ENCODE measurements at places on chromosomes 4 and X.

DNA sequence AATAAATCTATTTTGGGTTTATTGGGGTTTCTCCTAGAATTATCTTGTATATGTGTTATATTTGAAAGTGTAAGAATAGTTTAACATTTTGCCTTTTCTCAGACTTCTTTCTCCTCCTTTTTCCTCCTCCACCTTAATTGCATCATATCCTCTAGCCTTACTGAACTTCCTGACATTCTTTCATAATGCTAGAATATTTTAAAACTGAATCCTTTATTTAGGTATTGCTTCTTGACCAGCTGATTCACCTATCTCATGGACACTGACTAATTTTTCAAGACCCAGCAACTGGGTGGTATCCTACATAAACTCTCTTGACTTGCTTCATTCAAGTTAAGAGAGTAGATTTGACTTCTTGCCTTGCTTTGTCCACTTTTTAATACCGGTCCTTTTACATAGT is 1508.9 kb downstream of the STIM2 start:
- no peak for DNase-seq

DNA sequence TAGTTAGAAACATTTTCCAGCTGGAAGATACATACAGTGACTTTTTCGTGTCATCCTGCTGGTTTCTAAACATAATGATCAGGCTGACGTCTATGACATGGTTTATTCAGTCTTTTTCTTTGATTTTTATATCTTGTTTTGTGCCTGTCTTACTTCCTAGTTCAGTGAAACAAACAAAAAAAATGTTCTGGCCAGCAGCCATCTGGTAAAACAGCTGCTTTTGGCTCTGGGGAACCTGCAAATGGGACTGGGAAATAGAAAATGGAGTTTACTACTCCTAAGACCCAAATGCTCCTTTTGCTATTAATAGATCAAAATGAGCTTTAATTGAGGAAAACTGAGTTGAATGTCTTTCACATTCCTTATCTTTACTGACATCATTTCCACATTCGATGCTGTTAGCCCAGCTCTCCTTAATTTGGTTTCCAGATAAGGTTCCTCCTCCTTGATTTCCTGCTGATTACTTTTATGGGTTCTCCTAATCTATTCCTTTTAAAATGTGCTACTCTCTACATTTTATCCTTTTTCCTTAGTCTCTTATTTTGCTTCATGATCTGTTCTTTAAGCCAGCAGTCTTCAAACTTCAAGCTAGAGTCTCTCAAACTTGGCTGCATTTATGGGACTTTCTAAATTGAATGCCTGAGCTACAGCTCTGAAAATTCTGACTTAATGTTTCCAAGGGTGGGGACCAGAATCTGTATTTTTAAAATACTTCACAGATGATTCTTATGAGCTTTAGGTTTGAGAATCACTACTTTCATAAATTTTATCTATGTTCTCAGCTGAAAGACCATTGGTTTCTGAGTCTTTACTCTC is 499.5 kb downstream of the ANKRD50 start:
- DNase-seq, result no peak

DNA sequence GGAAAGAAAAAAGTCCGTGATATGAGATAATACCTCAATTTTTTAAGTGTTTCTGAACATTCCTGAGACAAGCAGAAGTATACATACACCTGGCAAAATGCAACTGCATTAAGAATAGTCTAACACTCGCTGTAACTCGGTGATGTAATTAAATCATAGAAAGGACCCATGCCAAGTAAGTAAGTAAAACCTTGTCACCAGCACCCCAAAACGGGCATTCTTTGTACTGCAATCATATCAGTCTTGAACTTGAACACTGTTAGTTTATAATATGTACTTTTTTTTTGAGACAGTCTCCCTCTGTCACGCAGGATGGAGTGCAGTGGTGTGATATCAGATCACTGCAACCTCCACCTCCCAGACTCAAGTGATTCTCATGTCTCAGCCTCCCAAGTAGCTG is 47.4 kb downstream of the SMIM14 start:
- DNase-seq, result no peak

GRCh38 chrX:124592744-124593143 is 246.4 kb downstream of the SH2D1A start:
- no peak for DNase-seq

DNA sequence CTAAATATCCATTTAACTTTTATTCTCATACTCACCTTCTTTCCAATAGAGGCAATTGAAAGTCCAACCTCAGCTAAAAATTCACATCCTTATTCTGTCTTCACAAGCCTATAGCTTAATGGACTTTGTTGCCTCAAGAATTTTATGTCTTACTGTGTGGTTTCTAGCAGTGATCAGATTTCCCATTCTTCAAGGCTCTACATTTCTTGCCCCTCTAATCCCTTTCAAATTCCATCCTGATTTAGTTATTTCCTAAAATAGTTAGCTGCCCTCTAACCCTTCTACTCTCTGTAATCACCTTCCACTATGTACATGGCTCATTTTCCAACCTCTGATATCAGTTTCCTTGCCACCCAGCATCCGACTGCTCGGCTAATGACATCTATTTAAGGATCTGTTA is 204.1 kb upstream of the CENPE start:
- DNase-seq, result no peak

DNA sequence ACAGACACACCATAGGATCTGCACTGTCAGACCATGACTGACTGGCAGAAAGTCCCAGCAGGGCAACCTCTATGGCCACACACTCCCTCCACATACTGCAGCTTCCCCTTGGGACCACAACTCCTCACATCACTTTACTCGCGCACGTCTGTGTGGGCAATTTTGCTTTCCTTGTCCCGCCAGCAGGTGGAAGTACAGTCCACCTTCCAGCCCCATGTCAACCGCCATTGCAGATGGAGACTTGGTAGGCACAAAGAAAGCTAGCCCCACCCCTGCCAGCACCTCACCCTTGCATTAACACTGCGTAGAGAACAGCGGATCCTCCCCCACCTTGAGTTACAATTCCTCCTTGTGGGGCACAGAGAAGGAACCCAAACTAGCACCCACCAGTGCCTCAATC is 74.4 kb upstream of the NAP1L2 start:
- no peak for DNase-seq

DNA sequence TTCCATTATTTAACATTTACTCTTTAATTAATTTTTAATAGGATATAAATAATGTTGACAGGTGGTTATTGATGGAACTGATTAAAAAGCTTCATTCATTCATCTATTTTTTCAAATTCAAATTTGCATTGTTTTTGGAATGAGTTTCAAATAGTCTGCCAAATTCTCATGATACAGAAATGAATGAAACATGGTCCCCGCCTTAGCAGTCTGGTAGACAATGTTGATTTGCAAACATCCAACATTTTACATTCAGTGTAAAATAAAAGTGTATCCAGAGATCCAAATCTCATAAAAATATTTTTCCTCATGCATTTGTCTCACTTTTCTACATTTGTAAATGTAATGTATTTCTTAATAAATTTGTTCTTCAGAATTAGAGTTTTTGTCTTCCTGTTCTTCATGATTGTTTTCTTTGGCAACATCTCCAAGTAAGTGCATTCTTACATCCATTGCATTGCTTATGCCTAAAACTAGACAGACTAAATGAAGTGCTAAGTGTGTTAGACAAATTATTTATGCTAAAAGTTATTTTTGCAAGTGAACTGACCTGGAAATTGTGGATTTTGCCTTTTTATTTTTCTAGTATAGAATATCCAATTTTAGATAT is 142.3 kb downstream of the PCDH18 start:
- no peak for DNase-seq

DNA sequence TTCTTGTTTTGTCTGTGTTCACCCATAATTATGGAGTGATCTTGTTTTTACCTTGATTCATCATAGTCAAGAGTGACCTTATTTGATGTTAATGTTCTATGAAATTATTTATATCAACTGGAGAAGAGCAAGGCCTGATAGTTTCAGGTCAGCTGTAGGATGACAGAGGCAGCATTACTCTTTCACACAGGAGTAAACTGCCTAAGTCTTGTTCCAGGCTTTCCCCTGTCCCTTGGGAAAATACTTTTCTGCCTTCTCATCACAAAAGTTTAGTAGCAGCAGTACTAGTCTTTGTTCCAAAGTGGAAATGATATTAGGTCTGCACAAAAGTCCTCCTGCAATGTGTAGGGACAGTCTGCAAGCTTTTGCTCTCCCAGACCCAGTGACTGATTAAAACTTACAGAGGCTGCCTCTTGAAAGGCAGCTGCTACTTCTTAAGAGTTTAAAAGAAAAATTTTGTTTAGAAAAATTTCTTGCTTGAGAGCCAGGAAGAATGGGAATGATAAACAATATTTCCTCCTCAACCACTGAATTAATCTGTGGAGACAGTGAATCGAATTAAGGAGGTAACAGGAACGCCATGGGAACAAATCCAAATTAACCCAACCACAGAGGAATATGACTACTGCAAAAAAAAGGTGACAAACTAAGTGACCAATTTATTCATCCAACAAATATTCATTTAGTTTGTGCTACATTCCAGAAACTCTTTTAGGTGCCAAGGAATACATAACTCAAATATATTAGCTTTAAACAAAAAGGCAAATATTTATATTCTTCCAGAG is 991.4 kb upstream of the PABPC4L start:
- DNase-seq, result no peak

DNA sequence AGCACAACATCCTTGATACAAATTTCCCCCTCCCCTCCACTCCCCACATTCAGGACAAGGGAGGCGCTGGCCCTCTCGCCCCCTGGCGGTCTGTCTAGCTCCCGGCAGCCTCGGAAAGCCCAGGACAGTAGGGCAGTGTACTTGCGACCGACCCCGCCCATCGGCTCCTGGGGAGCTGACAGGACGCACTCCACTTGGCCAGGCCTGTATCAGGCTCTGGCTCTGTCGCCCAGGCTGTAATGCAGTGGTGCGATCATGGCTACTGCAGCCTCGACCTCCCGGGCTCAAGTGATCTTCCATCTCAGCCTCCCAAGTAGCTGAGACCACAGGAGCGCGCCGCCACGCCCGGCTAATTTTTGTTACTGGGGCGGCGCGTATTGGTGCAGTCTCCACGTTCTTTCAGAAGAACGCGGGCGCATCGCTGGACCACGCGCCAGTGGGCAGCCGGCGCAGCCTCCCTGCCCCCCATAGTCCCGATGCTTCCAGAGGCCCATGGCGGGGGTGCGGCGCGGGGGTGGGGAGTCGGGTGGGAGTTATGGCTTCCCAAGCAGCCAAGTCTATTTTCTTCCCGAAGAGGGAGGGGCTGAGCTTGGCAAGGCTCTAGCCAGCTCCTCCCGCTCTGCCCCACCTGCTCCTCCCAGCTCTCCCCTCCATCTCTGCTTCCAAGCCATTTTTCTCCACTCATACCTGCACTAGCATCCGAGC is 7.8 kb upstream of the AKAP14 start:
- DNase-seq, result peak; percentile 79

- no peak for DNase-seq
Measured at GRCh38 chrX:8711401-8711800, 20.5 kb downstream of the ANOS1 start.

DNA sequence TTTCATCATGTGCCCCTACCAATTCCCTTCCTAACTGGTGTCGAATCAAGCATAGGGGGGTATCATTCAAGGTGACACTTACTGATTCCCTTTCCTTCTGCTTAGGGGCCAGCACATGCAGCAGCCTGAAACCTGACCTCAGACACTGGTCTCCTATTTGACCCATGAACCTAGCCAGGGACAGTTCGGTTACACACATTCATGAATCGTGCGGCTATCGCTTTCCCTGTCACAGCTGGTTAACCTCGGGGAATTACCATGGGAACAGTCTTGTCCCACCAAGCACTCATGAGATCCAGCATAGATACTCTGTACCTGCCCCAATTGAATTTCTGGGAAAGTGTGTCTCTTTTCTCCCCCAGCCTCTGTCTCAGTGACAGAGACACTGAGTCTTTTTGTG is 140.4 kb downstream of the ZNF674 start:
- DNase-seq, result no peak

DNA sequence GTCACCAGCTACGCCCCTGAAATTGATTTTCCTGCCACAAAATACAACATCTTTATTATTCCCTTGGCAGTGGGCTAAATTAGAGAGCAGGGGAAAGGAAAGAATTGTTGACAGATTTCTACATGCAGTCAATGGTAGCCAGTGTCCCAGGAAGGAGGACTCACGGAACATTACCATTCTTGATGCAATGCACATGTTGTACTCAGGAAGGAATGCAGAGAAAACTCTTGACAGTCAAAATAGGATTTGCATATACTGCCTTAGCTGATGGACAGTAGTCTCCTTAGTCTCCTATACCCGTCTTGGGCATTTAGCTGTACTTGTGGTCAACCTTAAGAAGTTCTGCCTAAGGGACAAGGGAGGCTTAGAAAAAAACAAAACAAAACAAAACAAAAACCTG is 158.0 kb upstream of the GYPA start:
- no peak for DNase-seq

DNA sequence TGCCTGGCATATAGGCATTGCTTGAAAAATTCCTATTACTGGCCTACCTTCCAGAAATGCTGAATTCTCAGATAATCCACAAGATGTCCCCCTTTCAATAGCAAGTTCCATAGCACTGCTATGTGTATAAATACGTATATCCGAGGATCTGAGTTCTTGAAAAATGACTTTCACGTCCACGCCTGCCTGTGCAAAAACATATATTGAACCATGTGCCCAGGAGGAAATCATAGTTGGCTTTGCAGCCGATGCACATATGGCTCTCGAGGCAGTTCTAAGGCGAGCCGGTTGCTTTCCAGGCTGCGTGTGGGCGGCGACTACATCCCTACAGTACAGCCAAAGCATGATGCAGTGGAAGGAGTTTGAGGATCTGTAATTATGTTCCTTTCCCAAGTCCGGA is 55.4 kb upstream of the ESX1 start:
- no peak for DNase-seq

DNA sequence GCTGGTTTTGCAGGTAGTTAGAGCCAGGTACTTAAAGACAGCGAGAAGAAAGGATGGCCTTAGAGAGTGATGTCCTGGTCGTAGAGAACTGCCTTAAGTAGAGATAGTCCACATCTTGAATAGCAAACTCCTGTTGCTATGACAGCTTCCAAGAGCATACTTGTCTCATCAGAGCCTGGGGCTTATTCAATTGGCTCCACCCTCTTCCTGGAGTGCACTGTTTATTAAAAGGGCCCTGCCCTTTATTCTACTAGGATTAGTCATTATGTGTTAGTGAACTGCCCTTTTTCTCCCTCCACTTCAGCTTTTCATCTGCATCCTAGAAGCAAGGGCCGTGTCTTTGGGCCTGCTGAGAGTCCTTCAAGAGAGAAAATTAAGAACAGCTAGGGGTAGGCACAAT is 94.5 kb upstream of the EOLA2 start:
- DNase-seq, result no peak

DNA sequence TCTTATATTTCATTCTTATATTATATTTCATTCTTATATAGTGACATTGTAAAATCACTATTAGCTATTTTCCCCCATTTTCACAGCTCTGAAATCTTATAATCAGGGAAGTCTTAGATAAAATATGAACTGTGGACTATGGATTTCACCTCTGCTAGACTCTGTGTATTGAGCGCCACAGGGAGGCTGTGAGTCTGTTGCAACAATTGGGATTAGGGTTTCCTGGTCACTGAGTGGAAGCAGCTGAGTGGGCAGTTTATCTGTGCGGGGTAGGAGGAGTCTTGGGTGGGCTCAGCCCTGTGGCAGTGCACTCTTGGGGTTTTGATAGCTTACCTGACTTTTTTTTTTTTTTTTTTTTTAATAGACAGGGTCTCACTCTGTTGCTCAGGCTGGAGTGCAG is 249.5 kb downstream of the PTTG2 start:
- no peak for DNase-seq

All from NCI-H510A (cell line).